ENCODE measurements at places on chromosomes 1 and 21.

DNA sequence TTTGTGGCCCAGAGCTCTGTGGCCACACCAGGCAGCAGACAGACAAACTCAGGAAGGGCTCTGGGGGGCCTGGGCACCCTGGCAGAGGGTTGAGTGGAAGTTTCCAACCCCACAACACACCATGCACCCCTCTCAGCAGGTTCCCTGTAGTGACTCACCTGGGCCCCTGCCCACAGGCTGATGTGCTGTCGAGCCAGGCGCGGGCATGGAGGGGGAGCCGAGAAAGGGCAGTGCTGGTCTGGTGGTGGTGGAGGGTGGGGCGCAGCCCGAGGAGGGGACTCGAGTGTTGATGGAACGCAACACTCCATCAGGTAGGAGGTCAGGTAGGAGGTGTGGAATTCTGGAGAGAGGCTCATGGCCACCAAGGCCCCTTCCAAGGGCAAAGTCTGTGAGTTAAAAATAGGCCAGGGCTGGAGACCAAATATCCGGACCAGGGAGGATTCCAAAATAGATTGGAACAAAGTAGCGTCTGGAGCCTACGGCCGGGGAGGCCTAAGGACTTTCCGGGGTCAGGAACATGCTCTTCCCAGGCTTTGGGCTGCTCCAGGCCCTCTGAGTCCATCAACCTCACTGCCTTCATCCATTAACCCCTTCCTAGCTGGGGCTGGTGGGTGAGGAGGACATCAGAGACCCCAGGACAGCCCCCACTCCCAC, 191.5 kb upstream of the AJAP1 start:
- DNase-seq, result no peak

DNA sequence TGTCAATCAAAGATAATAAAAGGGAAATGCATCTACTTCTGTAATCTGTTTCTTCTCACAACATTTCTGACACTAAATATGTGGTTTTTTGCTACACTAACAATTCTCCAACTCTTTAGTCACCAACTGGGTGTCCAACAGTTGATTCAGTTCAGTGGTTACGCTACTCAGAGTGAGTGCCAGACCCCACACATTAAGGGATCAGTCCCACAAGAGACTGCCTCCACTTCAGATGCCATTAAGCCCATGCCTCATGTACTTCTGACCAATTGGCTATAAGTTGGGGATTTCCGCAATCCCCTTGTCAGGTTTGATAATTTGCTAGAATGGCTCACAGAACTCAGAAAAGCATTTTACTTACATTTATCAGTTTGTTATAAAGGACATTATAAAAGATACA, 28.4 kb downstream of the RNF2 start:
- no peak for DNase-seq

GRCh38 chr21:34535886-34536285, 23.9 kb upstream of the KCNE1 start:
- DNase-seq, result no peak

DNA sequence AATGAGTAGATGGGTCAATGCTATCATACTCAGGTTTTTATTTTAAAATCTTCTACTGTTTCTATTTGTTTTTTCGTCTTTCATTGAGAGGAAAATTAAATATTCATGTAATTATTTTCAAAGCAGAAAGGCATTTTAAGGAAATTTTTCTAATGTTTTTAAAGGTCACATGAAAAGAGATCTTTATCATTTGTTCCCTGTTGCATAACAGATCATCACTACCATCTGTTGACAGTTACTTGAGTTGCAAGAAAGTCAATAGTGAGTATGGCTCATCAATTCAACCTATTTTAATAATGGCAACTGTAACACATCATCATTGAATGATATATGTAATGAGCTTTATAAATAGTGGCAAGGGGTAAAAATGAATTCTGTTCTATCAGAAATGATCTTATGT, 369.7 kb downstream of the DPYD start:
- no peak for DNase-seq

DNA sequence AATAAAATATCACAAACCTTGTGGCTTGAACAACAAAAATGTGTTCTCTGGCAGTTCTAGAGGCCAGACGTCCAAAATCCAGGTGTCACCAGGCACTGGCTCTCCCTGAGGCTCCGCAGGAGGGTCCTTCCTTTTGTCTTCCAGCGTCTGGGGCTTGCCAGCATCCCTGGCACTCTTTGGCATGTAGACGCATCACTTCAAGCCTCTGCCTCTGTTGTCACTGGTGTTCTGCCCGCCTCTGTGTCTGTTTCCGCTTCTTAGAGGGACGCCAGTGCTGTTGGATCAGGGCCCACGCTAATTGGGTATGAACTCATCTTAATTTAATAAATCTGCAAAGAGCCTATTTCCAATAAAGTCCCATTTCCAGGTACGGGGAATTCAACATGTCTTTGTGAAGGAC, 273.7 kb upstream of the C1orf174 start:
- no peak for DNase-seq
